ENCODE measurements at places on chromosomes 3 and 15. TPM values are rescaled to one million over a fixed set of nuclear protein-coding genes. Genes with fewer than 3 reads are reported as not detected.

GRCh38 chr3:181629711-181630110 lies 82.0 kb upstream of the SOX2 start:
- no peak overlapping the region for H3K27ac ChIP-seq
- no peaks in the 10 kb centered on the region for H3K4me1 ChIP-seq
- H3K4me3 ChIP-seq, result no peak overlapping the region

Gene RGMA
- total RNA-seq, result 21.6 TPM

Gene CRYBG3
- 22.6 TPM for total RNA-seq

- H3K27me3 ChIP-seq, result no peaks in the 10 kb centered on the region
- H3K36me3 ChIP-seq, result no peaks in the 10 kb centered on the region
- H3K4me1 ChIP-seq, result peaks cover 24% of the 10 kb centered on the region
- no peak for DNase-seq
These were observed 8.9 kb downstream of the PEAK1 start for GRCh38 chr15:77410701-77411618.

Gene LRRC2
- 2.0 TPM for total RNA-seq

DNA sequence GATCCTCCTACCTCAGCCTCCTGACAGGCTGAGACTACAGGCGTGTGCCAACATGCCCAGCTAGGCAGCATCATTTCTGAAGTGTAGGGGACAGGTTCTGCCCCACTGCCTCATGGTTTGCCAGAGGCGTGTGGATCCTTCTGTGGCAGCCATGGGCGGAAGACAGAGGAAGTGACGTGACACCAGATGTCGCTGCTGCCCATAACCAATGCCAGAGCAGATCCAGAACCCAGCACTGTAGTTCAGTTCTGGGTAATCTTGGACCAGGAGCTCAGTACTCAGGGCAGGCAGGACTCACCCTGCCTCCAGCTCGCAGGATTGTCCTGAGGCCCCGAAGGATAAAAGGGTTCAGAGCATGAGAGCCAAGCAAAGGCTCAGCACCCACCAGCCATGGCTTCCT lies 8.2 kb downstream of the RBPMS2 start:
- no peak overlapping the region for H3K27ac ChIP-seq
- H3K36me3 ChIP-seq, result no peaks in the 10 kb centered on the region
- no peak for DNase-seq
- H3K27me3 ChIP-seq, result no peaks in the 10 kb centered on the region

Gene P3H2
- 41.7 TPM for total RNA-seq

GRCh38 chr3:27910456-27910855 lies 188.3 kb upstream of the EOMES start:
- no peaks in the 10 kb centered on the region for H3K27me3 ChIP-seq
- H3K27ac ChIP-seq, result no peak overlapping the region
- no peaks in the 10 kb centered on the region for H3K36me3 ChIP-seq
- no peak overlapping the region for H3K4me3 ChIP-seq
- no peaks in the 10 kb centered on the region for H3K4me1 ChIP-seq

DNA sequence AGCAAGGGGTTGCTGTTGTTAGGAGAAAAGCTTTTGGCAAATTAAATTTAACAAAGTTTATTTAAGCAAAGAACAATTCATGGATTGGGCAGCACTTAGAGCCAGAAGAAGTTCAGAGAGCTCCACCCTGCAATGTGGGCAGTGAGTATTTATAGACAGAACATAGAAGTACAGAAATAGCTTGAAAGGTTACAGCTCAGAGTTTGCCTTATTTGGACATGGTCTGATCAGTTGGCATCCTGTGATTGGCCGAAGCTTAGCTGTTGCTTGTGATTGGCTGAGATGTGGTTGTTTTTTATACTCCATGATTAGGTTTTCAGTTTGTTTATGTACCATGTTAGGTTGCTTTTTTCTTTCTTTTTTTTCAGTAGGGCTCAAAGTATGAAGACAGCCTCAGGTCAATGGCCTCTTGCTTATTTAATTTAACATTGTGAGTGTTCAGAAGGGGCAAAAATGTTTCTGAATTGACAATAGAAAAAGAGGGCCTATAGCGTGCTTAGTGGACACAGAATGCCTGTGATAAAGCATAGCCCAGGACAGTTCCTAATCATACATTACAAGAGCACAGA lies 293.8 kb downstream of the IGSF11 start:
- no peak overlapping the region for H3K4me3 ChIP-seq
- DNase-seq, result no peak
- H3K36me3 ChIP-seq, result no peaks in the 10 kb centered on the region
- no peaks in the 10 kb centered on the region for H3K4me1 ChIP-seq

DNA sequence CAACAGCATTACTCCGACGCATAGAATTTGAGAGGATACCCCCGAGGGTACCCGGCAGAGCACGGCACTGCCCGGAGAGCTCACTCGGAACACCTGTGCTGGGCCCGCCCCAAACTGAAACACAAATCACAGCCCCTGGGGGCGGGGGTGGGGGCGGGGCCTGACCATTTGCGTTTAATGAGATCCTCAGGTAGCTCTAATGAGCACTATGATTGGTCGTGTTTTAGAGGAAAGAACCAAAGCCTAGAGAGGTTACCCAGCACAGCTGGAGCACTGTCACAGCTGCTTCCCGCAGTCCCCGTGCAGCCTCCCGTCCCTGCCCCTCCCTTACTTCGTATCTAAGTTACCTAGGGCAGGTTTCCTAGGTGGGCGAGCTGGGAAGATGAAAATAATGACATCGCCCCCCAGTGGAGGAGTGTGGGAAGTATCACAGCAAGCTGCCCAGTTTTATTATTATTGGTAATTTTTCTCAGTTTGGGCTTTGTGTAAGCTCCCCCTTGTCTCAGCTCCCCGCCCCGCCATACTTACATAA lies 187.1 kb downstream of the PDE8A start:
- no peak for DNase-seq
- H3K36me3 ChIP-seq, result no peaks in the 10 kb centered on the region
- H3K4me3 ChIP-seq, result peak overlapping the region; percentile 15
- H3K27me3 ChIP-seq, result no peaks in the 10 kb centered on the region
- H3K27ac ChIP-seq, result no peak overlapping the region
- H3K4me1 ChIP-seq, result peaks cover 4% of the 10 kb centered on the region

Gene SSUH2
- total RNA-seq, result not detected

DNA sequence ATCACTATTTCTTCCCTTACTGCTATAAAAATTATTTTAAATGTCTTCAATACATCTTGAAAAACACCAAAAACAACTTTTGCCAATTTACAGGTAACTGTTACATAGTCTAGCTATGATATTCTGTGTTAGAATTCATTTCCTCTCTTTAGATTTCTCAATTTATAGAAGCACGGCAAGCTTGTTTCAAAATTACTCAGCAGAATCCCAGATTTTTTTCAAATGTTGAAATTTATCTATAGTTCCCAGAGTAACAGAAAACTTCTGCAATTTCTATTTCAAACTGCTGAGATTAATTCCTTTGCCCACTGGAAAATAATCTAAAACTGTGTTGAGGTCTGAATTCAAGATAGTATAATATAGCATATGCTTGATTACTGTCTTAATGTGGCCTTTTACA lies 41.2 kb downstream of the CCPG1 start:
- H3K27me3 ChIP-seq, result no peaks in the 10 kb centered on the region
- H3K4me3 ChIP-seq, result no peak overlapping the region
- no peaks in the 10 kb centered on the region for H3K36me3 ChIP-seq
- DNase-seq, result no peak

GRCh38 chr15:37536967-37537605 lies 397.4 kb upstream of the TMCO5A start:
- H3K27ac ChIP-seq, result no peak overlapping the region
- no peaks in the 10 kb centered on the region for H3K4me1 ChIP-seq
- DNase-seq, result no peak
- no peaks in the 10 kb centered on the region for H3K36me3 ChIP-seq
- no peak overlapping the region for H3K4me3 ChIP-seq

Gene GPR171
- total RNA-seq, result 5.4 TPM

All from vagina (tissue), 2 donors.